DND-41 (cell line): ENCODE measurements at places on chromosomes 2 and 18.
A peak's percentile ranks its signal among the peaks of the same experiment; 100 is the strongest.

- peak; percentile 38 for DNase-seq
These were observed at the start of gene DUSP19 for GRCh38 chr2:183078464-183079138. Gene DUSP19 (plus strand): TSS chr2:183078747. CDS start chr2:183078934, 187 bp downstream.

DNA sequence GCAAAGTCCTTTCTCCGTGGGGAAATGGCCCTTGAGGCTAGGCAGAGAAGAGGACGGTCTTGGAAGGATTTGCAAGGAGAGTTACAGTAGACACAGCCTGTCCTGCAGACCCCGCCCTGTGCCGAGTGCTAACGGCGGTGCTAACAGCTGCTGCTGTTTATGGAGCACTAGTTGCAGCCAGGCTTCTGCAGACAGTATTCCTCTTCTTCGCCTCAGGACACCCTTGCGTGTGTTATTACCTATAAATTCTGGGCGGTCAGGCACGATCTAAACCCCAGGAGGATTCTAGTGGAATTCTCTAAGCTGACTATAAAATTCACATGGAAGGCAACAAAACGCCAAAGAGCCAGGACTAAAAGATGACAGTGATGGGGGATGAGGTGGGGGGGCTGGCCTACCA, 139.8 kb downstream of the GLI2 start:
- DNase-seq: no peak

DNA sequence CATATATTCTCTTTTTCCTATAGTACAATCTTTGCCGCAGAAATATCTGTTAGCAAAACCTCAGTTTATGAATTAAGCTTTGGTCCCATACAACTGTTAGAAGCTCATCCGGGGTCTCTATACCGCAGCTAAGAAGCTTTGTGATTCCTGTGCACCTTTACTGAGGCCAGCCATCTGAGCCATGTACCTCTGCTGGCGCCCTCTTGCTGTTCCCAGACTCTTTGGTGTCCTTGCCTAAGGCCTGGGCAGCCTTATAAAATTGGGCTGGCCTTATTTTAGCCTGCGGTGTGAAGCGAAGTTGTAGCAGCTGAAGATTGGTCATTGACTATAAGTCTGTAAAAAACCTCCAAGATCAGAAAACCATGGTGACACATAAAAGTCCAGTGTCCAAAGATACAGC, 1135.1 kb upstream of the CHAC2 start:
- DNase-seq: no peak

DNA sequence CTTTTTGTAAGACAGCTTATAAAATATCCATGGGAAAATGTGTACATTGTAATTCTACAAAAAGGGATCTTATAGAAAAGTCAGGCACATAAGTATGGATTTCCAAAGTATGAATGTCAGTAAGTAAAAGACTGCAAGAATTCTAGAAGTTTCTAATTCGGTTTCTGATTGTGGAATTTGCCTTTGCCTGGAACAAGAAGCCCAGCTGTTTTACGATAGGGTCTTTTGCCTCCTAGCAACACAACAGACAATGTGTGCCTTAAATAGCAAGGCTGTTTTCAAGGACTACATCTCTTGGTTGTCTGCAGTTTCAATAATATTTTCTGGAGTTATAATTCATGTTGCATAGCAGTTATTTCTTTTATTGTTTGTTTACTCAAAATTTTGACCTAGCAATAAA, 312.9 kb downstream of the MTX2 start:
- no peak for DNase-seq

- peak; percentile 2 for DNase-seq
These were observed 82.5 kb downstream of the EDAR start for GRCh38 chr2:108906403-108907077.

- DNase-seq: peak; percentile 38
These were observed 30.6 kb upstream of the EPG5 start for GRCh38 chr18:45997700-45998151.

GRCh38 chr2:236338495-236339184, 74.4 kb upstream of the ASB18 start:
- no peak for DNase-seq

- DNase-seq: no peak
These were observed 1.4 kb downstream of the DOK6 start for GRCh38 chr18:69401972-69402532.

DNA sequence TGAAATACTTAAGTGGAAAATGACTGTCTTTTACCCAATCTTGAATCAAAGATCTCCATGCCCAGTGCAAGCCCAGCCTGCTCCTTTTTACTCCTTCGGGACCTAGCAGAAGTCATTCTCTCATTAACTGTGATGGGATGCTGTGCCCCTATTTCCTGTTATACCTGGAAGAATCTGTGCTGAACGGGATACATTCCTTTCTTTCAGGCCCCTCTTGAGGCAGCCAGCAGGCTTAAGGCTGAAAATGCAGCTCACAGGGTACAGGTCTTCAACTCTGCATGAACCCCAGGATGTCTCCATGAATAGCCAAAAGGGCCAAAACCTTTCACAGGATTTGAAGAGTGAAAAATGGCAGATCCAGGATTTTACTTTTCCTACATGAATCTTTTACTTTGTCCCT, 784.8 kb upstream of the KLHL29 start:
- no peak for DNase-seq

GRCh38 chr2:197359859-197360258, 49.3 kb upstream of the ANKRD44 start:
- DNase-seq: no peak

GRCh38 chr18:35689728-35690127, 108.2 kb downstream of the GALNT1 start:
- no peak for DNase-seq

GRCh38 chr2:217729421-217730053, 273.3 kb downstream of the TNS1 start:
- no peak for DNase-seq

GRCh38 chr2:100957996-100958653, 44.0 kb upstream of the RPL31 start:
- DNase-seq: no peak

DNA sequence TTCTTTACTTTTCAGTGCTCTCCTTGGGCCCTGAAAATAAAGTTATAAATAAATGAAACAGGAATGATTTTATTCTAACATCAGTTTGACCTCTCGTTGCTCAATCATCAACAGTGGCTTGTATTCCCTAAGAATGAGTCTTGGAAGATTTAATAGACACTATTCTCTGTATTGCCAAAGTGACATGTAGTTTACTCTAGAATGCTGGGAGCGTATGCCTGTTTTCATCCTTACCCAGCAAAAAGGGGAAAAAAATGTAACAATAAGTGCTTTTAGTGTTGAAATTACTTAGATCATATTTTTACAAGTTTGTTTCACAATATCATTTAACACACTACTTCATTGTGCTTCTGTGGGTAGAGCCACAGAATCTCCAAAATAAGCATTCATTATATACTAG, 240.6 kb upstream of the CWC22 start:
- no peak for DNase-seq

GRCh38 chr2:158142568-158143332, 41.1 kb downstream of the UPP2 start:
- no peak for DNase-seq
